ENCODE measurements at places on chromosomes 7 and 10.

DNA sequence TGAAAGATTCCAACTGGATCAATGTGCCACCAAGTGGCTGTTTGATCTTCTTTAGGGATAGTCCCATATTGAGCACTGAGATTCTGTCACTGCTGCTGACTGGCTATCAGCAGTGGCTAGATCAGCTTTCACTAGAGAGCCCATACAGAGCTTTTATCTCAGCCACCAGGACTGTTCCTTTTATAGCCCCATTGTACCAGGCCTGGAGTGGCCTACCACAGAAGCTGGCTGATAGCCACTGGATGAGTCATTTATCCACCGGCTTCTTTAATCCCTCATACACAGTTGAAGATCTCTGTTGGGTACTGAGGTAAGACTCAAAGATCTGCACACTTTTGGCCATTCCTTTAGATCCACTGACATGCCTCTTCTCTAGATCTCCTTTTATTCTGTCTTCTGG lies 1101.1 kb downstream of the SORCS3 start:
- no peak for ATAC-seq

- ATAC-seq = no peak
These were observed 70.4 kb upstream of the NFE2L3 start for GRCh38 chr7:26081638-26082037.

DNA sequence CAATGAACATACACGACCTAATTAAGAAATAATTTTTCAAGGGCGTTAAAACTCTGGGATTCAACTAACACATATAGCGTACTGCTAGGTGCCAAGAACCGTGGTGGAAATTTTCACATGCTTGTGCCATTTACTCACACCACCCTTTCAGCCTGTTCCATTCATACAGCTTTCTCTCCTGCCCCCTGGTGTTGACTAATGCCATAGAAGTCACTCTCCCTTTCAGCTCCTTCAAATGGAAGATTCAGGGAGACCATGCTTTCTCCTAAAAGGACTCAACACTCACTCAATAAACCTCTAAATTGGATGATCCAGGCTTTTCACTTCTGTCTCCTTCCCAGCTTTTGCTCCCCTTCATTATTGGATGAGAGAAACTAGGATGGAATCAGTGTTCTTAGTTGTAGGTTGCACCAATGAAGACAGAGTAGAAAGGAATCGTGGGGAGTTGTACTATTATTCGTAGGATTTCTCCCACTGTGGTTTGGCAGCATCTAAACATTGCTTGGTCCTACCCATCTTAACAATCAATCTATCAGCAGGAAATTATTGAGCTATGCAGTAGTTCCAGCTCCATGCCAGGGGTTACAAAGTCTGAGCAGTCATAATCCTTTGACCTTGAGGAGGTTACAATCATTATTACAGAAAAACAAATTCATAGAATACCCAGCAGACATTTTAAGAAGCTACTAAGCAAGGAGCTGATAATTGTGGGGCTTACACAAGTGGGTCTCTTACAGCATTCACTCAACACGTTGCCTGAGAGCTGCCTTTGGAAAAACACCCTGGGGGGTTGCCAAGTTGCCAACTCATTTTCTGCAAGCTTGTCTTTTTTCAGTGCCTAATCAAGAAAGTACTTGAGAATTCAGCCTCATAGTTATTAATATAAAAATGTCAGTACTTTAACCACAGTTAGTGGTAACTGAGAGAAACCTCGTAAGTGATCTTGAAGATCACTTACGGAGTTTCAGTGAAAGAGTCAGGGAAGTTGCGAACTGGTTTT lies 2.8 kb upstream of the PPP1R3C start:
- peak; percentile 36 for ATAC-seq

GRCh38 chr10:121062115-121062514 lies 211.0 kb downstream of the WDR11 start:
- ATAC-seq = no peak

GRCh38 chr10:76012716-76013327 lies 581.4 kb downstream of the LRMDA start:
- ATAC-seq = no peak

- ATAC-seq = no peak
These were observed 231.2 kb upstream of the STK17A start for GRCh38 chr7:43351683-43352082.

DNA sequence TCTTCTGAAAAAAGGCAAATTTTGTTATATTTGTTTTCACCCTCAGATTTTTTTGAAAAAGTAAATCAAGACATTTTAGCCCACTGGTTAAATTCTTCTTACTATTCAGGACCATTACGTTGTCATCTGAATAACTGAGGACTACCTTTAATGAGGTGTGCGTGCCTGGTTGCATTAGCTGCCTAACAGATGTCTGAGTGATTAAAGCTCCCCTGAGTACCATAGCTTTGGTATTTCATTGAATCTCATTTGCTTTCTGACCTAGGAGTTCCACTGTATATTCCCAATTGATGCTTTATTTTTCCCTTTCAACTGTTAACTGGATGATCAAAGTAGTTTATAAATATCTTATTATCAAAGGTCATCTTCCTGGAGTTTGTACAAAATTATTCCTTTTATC lies 410.0 kb upstream of the SEMA3D start:
- no peak for ATAC-seq

DNA sequence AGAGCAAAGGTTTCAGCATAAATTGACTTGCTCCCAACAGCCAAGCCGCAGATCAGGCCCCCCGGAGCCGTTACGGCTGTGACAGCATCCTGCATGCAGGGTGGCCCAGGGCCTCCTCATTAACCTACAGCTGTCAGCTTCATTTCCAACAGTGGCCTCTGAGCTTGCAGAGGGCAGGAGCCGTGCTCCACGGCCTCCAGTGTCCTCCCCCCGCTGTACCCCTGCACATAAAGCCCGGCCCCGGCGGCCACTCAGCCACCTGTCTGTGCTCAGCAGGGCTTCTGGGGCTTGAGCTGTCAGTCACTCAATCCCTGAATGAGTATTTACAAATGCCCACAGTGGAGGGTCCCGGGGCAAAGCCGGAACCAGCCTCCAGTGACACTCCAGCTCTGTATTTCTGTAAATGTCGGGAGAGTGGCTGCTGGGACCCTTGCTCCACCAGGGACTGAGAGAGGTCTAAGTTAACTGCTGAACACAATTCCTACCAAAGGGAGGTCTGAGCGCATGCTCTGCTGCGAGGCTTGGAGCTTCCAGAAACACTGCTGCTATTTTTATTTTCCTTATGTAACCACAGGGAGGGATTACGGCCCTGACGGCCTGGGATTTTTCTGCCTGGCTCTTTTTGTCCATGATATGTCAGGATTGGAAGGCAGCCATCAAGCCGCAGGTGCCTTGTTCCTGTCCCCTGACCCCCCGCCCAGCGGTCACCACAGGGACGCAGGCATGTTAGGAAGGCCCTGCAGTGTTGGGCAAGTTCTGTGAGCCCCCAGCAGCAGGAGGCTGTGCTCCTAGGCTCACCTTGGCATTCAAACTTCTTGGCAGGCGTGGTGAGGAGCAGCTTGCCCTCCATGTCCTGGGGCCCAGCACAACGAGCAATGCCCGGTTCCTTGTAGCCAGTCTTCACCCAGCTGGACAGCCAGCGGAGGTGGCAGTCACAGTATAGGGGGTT lies 165.0 kb downstream of the SLIT1 start:
- ATAC-seq = no peak

GRCh38 chr10:103932971-103933370 lies 15.0 kb upstream of the STN1 start:
- no peak for ATAC-seq

DNA sequence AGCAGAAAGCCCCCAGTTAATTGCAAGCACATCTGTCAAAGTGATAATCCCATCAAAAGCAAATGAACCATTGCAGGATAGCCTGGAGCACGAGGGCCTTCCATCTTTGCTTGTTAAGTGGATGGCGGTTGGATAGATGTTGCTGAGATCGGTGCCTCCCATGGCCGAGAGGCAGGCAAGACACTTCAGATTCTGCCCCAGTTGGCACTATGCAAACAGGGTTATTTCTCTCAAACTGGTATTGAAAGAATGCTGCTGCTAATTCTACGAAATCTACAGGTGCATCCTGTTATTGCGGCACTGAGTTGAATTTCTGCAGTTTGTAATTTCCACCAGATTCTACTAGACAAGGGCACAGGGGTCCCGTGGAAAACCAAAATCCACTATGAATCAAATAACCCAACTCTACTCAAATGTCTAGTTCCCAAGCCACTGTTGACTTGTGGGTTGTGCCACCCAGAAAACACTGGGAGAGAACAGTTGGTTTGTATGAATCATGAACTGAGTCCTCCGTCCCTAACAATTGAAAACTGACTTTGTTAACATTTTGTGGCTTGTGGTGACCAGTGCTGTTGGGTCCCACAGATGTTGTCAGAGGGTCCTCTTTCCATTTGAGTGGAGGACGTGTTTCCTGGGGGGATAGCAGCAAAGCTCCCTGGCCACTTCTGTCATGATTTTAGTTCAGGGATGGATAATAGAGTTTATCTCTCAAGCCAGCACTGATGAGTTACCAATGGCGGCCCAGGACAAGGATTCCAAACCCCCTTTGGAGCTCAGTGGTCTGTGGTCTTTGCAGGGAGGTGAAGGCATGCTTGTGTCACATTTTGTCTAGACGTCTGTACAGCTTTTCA lies 7.1 kb upstream of the IL2RA start:
- peak; percentile 40 for ATAC-seq

GRCh38 chr7:128906001-128906765 lies 4.3 kb downstream of the KCP start:
- no peak for ATAC-seq

DNA sequence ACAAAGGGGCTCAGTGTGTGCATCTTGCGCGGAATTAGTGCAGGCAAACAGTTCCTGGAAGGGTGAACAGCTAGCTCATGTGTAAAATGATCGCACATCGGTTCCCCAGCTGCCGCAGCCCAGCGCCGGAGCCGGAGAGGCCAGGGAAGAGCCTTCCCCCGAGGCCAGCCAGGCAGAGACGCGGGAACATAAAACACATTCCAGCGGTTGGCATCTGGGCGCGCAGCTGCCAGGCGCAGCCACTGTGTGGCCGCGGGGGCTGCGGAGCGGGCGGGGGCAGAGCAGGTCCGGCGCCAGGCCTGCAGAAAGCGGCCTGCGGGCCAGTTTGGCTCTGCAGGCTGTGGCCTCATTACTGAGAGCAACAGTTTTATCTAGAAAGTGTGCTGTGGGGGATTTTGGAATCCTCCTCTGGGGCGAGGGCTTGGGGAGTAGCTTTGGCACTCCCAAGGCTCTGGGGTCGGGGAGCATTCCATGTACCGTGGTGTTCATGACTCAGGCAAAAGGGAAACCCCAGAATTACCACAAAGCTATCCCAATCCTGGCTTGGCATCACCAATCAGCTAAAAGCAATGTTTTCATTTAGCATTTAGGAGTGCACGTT lies 74.3 kb downstream of the SAMD9 start:
- ATAC-seq = no peak

DNA sequence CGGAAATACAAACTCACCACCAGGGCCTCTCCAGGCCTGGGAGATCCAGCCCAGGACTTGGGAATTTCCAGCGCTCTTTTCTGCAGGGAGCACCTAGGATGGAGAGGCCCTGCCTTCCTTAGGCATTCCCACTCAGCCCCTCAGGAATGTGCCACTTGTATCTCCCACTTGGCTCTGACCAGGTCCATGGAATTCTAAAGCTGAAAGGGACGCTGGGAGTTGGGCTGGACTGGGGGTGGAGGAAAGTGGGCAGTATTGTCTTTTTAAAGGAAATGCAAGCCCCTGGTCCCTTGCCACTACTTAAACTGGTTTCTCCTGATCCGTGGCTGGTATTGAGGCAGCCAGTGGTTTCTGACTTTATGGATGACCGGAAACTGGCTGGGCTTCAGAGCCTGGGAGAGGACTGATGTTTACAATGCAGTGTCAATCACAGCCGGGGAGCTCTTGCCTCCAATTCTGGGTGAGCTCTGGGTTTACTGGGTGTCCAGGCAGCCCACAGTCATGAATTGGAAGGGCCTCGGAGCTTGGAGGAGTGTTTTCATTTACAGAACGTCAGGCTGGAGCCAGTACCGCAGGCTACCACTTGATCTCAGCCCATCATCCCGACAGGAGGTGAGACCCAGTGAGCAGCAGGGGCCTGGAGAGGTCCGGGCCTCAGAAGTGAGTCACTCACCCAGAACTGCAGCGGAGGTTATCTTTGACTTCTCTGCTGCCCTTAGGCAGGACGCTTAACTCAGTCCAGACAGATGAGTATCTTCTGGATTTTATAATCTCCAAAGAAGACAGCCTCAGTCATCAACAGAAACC lies 27.3 kb downstream of the AGAP3 start:
- ATAC-seq = no peak

DNA sequence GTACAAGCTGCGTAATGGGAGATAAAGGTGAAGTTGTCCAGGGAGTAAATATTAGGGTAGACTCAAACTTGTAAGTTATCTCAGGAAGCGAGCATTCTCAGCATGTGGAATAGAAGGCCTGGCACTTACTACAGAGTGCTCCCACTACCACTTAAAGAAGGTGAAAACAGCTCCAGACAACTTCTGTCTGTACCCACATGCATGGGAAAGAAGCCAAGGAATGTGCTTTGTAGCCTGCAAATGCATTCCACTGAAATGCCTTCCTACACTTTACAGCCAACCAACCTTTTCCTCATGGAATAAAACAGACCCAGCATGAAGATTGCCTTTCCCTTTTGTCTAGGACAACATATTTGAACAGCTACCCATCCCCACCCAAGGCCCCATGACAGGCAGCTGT lies 45.4 kb upstream of the NPSR1 start:
- no peak for ATAC-seq

DNA sequence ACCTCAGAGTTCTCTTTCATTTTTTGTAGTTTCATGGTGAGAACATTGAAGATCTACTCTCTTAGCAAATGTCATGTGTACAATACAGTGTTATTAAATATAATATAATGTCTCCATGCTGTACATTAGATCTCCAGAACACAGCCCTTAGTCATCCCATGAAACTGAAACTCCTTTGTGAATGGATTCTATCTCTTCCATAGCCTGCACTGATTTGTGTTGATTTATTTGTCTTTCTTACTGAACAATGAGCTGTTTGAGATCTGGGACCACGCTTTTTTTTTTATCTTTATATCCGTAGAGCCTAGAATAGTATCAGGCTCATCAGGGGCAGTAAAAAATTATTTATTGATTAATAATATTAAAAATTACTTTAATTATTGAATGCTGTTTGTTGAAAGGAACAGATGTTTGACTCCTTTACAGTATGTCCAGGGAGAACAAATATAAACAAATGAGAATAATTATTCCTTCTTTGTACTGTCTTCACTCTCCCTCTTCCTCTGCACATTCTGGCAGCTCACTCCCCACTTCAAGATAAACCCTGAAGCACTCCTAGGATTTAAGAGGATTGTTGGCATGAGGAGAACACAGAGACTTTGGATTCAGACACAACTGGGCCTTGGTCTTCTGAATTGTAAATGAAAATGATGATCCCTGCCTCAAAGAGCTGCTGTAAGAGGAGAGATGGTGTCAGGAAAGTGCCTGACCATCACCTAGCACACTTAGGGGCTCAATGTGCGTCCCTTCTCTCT lies 81.6 kb upstream of the MSRB2 start:
- ATAC-seq = no peak

GRCh38 chr10:129940617-129941198 lies 23.4 kb downstream of the EBF3 start:
- ATAC-seq = no peak

- no peak for ATAC-seq
These were observed 429.0 kb downstream of the ETV1 start for GRCh38 chr7:13560441-13560840.

Data from activated T-helper 17 cell treated with anti-CD3 and anti-CD28 coated beads, Interleukin-2, amount 50 U/mL, for 72 hours (primary cell).